ENCODE measurements at places on chromosomes 2 and 18.

DNA sequence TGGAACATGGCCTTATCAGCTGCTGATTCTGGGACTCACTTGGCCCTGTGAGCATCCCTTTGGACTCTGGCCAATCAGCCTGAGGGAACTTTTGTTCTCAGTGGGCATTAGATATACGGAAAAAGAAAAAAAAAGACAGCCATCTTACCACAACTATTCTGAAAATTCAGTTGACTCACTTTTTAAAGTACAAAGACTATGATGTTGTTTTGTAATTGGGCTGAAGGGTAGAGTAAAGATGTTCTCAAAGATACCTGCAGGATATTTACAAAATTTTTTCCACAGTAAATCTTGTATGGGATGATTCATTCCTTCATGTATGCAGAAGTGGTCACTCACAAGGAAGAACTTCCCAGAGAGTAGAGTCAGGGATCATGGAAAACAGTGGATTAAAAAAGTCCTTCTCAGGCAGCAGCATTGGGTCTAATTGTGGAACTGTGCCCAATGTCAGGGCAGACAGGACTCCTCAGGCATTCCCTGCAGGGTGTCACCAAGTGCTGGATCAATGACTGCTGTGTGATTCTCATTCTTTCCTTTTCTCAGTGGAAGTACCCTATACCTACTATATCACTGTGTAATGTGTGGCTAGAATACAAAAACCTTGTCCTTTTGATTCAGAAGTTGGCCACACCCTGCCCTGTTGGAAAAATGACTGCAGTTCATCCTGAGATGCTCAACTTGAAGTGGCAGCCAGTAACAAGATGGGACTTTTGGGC lies 35.4 kb downstream of the SULT1C4 start:
- no peak for DNase-seq

GRCh38 chr18:35051641-35052377 lies 10.6 kb downstream of the MAPRE2 start:
- no peak for DNase-seq

- peak; percentile 81 for DNase-seq
Observed at GRCh38 chr2:207143215-207144172, 22.3 kb downstream of the KLF7 start.

DNA sequence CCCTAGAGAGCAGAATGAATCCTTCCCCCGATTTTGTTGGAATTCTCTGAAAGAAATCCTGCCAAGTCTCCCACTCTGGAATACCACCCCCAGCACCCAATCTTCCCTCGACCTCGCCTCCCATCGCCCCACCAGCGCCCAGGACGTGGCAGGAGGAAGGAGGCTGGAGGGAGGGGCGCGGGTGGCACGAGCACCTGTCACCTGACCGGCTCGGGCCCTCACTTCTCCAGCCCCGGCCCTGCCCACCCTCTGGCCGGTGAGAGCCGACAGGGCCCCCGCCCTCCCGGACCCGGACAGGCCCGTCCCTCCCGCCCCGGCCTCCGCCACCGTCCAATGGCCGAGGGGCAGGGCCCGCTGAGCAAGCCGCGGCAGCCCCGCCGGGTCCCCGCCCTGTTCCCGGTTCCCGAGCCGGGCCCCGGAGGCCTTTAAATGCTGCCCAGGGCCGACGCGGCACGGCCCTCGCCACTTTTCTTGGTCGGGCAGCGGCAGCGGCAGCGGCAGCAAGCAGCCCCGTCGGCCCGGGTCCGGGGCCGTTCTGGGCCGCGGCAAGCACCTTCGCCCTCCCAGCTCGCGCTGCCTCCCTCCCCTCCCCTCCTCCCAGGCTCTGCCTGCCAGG lies at the start of gene LGALSL:
TSS of gene LGALSL (plus strand) at position 393 of the 616 bp plus-strand sequence. CDS start 384 bp downstream, outside the sequence.
- peak; percentile 39 for DNase-seq

- no peak for DNase-seq
Observed at GRCh38 chr18:53191634-53192033, 851.6 kb downstream of the DCC start.

- no peak for DNase-seq
Observed at GRCh38 chr2:109293663-109294062, 164.7 kb downstream of the SH3RF3 start.

DNA sequence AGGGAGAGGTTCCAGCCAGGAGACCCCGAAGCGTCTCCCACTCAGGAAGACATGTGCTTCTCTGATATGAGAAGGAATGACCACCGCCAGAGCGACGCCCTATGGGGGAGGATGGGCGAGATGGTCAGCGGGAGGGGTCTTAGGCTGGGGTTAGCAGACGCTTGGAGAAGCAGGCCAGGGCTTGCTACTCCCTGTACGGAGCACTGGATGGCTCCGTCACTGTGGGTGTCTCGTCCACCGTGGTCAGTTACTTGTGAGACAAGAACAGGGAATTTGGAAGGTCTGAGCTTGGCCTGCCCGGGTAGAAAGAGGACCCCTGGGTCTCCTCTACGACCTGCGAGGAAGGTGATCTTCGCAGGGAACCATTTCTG lies 39.8 kb downstream of the TMEM18 start:
- DNase-seq: no peak

DNA sequence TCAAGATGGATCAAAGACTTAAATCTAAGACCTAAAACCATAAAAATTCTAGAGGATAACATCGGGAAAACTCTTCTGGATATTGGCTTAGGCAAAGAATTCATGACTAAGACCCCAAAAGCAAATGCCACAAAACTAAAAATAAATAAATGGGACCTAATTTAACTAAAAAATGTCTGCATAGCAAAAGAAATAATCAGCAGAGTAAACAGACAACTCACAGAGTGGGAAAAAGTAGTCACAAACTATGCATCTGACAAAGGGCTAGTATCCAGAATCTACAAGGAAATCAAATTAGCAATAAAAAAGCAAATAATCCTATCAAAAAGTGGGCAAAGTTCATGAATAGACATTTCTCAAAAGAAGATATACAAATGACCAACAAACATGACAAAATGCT lies 18.2 kb upstream of the ASB18 start:
- no peak for DNase-seq

Data from inflammatory macrophage (primary cell).